ENCODE measurements at places on chromosomes 6 and 20.

DNA sequence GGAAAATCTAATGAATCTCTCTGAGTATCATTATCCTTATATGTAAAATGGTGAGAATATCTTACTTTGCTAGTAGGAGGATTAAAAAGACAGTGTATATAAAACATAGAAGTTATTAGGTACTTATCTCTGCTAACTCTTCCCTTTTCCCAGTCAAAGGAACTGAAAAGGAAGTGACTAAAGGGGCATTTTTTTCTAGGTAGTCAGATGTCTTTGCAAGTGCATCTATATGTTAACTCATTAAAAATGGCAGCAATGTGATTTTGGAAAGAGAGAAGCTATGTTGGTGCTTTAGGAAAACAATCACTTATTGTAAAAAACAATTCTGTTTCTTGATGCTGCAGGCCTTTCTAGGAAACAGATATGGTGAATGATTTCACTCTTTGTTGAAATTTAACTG, 180.9 kb downstream of the SAMD5 start:
- no peak for DNase-seq

GRCh38 chr6:26330859-26331217, 34.2 kb upstream of the BTN3A2 start:
- no peak for DNase-seq

DNA sequence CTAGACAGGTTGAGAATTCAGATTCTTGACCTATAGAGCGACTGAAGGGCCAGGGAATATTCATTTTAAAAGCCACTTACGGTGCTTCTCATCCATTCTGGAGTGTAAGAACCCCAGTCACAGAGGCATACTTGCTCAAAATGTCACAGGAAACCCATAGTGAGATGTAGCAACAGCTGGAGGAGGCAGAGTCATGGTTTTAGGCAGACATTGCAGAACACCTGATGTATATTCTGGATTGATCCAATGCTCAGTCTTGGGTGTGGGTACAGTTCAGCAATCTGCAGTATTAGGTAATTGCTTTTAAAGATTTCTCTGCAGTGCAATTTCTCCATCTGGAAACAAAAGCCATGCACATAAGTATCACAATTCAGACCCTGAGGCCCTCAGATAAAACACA, 137.4 kb upstream of the SLC22A23 start:
- no peak for DNase-seq

- DNase-seq = no peak
Measured at GRCh38 chr6:20166210-20166609, 46.1 kb downstream of the MBOAT1 start.

DNA sequence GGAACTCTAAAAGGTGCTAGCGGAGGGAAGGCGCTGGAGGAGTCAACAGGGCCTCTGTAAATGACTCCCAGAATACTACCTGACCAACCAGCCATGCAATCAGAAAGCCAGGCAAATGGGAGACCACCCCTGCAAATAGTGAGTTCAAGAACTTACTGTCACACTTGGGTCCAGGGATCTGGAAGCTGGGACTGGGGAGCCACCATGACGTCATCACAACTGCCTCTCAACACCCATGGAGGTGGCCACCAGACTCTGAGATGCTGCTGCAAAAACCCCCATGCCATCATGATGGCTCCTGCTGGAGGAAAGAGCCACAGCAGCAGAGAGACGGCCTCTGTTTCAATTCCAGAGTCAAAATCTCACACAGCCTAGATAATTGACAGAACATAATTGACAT, 8.5 kb upstream of the PDYN start:
- no peak for DNase-seq

DNA sequence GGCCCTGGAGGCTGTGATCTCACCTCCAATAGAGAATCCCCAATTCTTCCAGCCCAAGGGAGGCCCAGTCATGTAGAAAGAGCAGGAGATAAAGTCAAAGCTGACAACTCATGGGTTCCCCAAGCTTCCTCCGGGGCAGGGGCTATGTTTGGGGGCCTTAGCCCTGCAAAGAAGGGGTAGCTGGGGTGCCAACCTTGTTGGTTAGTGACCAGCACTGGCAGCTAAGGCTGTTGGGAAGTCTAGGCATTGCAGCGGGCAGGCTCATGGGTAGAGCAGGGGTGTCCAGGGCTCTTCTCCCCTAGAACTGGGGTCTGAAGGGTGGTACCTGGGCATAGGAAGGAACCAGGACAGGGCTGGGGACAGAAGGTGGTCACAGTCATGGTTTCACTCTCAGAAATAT, 36.4 kb downstream of the TGM2 start:
- DNase-seq = no peak

Data from stimulated activated CD4-positive, alpha-beta T cell treated with anti-CD3 and anti-CD28 coated beads, Interleukin-1b, Interleukin-23, amount 100 ng/mL, for 4 hours (primary cell).